ENCODE measurements at places on chromosomes 2 and 18.

DNA sequence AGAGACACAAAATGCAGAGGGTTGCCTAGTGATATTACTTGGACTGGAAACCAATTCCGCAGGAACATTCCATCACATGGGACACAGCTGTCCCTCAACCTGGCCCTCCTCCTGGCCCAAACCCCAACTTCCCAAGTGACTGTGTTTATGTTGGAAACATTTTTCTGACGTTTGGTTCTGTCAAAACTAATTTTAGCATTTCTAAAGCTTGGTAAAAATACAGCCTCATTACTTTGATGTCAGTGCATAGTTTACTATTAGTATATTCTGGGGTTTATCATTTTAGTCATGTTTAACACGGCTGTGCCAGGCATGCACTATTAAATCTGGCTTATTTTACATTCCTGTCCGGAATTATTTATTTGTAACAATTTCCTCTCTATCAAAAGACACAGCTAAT lies 69.9 kb downstream of the GLI2 start:
- DNase-seq = no peak

DNA sequence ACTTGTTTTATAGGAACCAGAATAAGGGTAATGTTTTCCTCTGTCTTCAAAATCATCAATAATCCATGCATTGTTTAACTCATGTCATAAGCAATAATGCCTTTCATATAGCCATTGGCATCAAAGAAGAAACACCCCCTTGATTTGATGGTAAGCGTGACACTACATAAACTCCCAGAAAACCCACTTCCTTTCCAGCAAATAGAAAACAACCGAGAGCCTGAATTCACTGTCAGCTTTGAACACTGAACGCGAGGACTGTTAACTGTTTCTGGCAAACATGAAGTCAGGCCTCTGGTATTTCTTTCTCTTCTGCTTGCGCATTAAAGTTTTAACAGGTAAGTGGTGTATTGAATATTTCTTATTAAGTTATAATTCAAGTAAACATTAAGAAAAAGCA lies at the start of gene ICOS:
TSS of gene ICOS (plus strand) at position 229 of the 400 bp plus-strand sequence. CDS start at position 281, 52 bp downstream.
- DNase-seq = no peak

- no peak for DNase-seq
Measured at GRCh38 chr2:86648681-86649080, 25.0 kb upstream of the RNF103 start.

GRCh38 chr2:152676461-152676860 lies 40.8 kb downstream of the PRPF40A start:
- no peak for DNase-seq

DNA sequence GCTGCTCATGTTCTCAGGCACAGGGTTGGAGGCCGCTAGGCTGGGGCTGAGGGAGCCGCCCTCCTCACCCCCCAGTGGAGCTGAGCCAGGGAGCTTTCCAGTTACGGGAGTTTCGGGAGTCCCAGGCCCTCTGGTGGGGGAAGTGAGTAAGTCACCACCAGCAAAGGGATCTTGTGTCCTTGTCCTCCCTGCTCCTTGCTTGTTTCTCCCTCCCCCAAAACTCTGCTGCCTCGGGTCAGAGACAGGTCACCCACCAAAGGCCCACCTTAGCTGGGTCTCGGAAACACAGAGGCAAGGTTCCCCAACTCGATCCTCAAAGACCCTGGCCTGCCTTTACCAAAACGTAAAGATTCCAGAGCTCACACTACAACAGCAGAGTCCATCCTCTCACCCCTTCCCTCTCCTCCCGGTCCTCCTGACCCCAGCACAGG lies 60.5 kb upstream of the POMC start:
- DNase-seq = no peak

- DNase-seq = no peak
Measured at GRCh38 chr18:5167831-5168230, 29.2 kb downstream of the AKAIN1 start.

- no peak for DNase-seq
Measured at GRCh38 chr2:142044197-142044596, 86.6 kb downstream of the LRP1B start.

- DNase-seq = no peak
Measured at GRCh38 chr2:218716070-218716469, 5.4 kb downstream of the TTLL4 start.

GRCh38 chr2:239058766-239059165 lies 210.9 kb downstream of the TWIST2 start:
- DNase-seq = no peak

DNA sequence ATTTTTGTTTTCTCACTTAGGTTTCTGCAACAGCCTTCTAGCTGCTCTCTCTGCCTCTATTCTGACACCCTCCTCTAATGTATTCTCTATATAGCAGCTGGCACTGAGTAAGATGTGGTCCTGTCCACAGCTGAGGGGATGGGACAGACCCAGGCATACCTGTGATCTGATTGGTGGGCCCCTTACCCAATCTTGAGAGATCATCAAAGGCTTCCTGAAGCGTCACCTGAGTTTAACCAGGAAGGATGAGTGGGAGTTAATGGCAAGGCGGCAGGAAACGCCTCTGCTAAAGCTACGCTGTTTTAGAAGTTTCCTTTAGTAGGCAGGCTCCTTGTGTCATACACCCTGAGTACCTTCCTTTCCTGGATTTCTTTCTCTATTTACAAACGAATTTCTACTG lies 5.7 kb upstream of the TET3 start:
- peak; percentile 37 for DNase-seq

DNA sequence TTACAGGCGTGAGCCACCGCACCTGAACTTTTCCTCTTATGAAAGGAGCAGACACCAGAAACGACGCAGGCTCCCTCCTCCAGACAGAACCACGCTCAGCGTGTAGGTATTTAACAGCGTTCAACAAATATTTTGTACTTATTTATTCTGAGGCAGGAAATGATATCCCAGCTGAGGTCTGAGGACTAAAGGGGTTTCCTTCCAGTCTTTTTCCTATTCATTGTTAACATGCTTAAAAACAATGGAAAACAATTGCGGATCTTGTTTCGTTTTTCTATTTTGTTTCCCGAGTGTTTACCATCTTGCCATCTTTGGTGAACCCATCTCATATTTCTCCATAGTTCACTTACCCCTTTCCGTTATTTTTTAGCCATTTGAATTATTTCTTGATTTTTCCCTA lies 43.7 kb upstream of the FOSL2 start:
- no peak for DNase-seq

DNA sequence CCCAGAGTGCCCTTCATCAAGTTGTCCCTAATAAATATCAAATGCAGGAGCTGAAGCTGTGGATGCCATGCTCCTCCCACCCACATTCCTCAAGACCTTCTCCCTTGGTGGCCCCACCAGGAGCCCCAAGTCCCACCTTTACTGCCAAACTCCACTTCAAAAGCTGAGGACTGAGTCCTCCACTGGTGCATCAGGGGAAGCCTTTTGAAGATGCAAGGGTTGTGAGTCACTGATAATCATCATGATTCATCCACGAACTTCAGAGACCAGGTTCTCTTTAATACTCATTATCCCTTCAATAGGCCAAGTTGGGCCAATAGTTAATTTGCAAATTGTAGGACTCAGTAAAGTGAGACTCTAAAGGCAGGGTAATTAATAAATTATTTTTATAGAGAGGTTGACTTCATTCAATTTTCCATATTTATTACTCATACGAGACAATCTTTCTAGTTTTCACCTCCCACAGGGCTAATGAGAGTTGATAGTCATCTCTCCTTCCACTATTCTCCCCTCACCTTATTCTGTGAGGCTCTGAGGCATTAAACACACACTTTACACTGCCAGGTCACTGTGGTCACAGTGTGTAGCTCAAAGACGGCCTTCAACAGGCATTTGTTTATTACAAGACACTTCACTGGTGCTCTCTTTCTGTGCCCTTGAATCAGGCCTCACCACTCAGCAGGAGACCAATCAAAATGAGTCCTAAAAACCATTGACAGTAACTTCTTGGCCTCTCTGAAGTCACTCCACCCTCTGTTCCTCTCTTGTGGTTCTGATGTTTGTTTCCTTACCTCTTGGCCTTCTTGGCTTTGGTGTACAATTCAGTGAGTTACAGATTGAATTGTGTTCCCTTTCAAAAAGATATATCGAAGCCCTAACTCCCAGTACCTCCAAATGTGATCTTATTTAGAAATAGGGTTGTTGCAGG lies 99.9 kb downstream of the TRIB2 start:
- DNase-seq = no peak

DNA sequence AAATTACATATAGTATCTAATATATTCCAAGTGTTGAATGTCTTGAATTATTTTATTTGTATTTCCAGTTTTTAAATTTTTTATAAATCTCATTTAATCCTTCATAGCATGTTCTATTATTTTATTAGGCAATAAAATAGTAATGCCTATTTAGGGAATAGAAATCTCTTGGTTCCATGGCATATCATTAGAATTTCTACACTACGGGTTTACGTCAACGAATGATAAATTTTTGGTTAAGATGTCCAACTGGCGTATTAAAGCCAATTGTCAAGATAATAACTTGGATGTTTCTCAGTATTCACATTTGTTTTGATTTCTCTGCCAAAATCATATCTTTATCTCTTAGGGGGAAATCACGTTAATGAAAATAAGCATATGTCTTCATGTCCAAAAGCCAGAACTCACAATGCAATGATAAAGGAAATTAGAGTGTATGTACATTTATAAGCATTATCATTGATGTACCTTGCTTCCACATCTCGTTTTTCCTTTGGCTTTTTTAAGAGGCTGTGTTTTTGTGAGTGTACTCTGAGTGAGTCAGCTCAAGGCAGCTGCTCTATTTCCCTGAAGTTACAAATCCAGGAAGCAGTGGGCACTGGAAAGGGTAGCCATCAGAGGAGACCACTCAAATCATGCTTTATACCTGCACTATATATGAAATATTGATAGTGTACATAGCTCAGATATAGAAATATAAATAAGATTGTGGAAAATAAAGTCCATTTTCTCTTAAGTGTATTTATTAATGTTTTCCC lies 115.8 kb upstream of the PDE1A start:
- no peak for DNase-seq

- no peak for DNase-seq
Measured at GRCh38 chr2:199018826-199019225, 438.9 kb downstream of the SATB2 start.

DNA sequence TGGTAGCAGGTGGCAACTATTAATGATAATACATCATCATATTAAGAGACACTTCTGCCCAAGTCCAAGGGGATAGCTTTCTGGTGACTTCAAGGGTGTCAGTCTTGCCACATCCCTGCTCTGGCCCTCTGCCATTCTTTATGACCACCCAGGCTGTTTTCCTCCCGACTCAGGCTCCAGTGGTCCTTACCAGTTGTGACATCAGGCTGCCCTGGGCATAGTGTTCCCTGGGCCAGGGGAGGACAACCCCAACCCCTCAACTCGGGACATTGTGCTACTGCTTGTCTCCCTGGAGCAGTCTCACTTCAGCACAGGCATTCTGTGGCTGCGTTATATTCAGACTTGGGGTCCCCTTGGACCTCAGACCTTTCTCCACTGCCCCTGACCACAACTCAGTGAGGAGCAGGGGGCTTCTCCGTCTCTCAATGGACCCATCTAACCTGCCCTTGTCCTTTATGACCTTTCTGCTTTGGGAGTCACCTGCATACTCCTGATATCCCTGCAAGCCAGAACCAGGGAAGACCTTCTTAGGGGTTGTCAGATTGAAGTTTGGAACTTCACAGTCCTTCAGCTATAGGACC lies 12.8 kb downstream of the DNAJB2 start:
- no peak for DNase-seq

- no peak for DNase-seq
Measured at GRCh38 chr2:113894156-113894743, 4.4 kb downstream of the ACTR3 start.

DNA sequence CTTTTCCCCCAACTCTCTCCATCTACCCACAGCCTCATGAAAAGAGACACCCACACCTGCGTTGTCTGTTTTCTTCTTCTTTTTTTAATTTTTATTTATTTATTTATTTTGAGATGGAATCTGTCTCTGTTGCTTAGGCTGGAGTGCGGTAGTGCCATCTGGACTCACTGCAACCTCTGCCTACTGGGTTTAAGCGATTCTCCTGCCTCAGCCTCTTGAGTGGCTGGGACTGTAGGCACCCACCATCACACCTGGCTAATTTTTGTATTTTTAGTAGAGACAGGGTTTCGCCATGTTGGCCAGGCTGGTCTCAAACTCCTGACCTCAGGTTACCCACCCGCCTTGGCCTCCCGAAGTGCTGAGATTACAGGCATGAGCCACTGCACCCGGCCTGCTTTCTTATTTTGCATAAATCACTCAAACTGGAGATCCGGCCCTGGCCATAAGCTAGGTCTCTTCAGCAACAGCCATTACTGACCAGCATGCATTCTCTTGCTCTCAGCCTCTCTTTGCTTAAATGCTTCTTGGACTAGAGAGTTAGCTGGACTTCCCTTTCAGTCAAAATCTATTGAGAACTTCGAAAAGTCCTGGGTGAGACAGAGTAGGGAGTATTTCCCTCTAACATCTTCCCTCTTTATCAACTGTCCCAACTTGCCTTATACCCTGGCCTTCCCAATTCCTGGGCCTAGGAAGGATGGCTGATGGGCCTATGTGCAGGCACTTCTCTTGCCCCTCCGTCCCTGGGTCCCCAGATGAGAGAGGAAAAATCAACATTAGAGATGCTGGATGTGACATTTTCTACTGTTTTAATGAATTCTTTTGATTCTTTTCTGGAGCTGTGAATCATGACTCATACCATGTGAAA lies 27.3 kb downstream of the MYCN start:
- DNase-seq = no peak

GRCh38 chr2:219631904-219632759 lies 4.7 kb downstream of the SLC4A3 start:
- DNase-seq = no peak

- DNase-seq = no peak
Measured at GRCh38 chr2:102839668-102840388, 78.0 kb downstream of the TMEM182 start.

Data from stimulated activated CD8-positive, alpha-beta memory T cell treated with anti-CD3 and anti-CD28 coated beads, Interleukin-15, amount 100 ng/mL, for 1 hour (primary cell).